NCI-H748 treated with DMSO at 0.1 percent for 48 hours (cell line): ENCODE measurements at places on chromosomes 4 and X.

- no peak for DNase-seq
These were observed 76.9 kb upstream of the RPL34 start for GRCh38 chr4:108543359-108543968.

DNA sequence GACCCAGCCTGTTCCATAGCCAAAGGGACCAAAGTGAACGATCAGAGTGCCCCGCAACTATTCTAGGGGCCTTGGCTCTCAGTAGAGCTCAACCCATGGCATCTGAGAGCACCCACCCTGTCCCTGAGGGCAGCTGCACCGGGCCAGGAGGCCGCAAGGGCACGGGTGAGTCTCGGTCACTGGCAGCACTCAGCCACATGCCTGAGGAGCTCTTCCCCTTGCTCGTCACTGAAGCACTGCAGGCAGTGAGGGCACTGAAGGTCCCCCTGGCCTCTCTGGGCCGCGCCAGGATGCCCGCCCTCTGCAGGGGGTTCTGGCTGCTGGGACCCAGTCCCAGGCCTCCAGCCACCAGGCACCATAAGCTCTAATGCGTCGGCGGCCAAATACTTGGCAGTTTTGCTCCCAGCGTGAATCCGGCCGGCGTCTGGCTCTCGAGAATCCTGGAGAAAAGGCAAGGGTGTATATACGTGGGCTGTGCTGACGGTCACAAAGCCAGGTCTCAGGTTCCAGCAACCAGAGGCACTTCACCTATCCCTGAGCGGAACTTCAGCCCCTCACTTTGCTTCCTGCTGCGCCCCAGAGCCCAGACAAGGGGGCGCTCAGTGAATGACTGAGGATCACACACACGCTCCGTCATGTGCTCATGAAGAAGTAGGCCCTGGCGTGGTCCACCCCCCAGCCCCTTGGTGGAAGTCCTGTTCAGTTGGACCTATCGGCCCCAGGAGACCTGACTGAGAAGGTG lies 13.9 kb downstream of the TNIP2 start:
- no peak for DNase-seq

GRCh38 chrX:42855259-42855658 lies 77.3 kb upstream of the PPP1R2C start:
- no peak for DNase-seq

- DNase-seq: no peak
These were observed 63.5 kb upstream of the ADRA2C start for GRCh38 chr4:3702561-3703221.

- DNase-seq: peak; percentile 40
These were observed at the start of gene SLC9A6 for GRCh38 chrX:135985157-135985972. Gene SLC9A6 (plus strand): TSS chrX:135985435. CDS start chrX:135985659, 224 bp downstream.

- DNase-seq: no peak
These were observed 322.2 kb downstream of the IQCM start for GRCh38 chr4:149493492-149493891.

GRCh38 chrX:19810006-19810774 lies 77.2 kb downstream of the SH3KBP1 start:
- DNase-seq: no peak

- DNase-seq: peak; percentile 45
These were observed 504.9 kb downstream of the RAPGEF2 start for GRCh38 chr4:159607809-159608208.

- no peak for DNase-seq
These were observed 27.1 kb downstream of the IGFBP7 start for GRCh38 chr4:57083090-57083489.

DNA sequence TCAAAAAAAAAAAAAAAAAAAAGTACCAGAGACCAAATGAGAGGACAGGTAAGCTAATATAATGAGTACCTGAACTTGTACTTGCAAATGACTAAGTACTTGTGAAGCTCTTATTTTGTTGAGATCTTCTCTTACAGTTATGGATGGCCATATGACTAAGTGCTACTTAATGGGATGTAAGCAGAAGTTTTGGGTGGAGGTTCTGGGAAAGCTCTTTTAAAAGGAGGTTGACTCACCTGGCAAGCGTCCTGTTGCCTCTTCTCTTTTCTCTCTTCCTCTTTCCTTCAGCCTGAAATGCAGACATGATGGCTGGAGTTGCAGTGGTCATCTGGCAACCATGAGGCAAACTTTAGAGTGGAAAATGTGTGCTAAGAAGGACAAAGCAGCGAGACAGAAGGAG lies 36.9 kb upstream of the MED14 start:
- DNase-seq: no peak

GRCh38 chrX:50565718-50566117 lies 95.1 kb upstream of the DGKK start:
- DNase-seq: no peak

GRCh38 chrX:20796450-20796849 lies 529.7 kb upstream of the RPS6KA3 start:
- no peak for DNase-seq

- DNase-seq: no peak
These were observed 18.3 kb downstream of the BLOC1S4 start for GRCh38 chr4:6734165-6734786.

DNA sequence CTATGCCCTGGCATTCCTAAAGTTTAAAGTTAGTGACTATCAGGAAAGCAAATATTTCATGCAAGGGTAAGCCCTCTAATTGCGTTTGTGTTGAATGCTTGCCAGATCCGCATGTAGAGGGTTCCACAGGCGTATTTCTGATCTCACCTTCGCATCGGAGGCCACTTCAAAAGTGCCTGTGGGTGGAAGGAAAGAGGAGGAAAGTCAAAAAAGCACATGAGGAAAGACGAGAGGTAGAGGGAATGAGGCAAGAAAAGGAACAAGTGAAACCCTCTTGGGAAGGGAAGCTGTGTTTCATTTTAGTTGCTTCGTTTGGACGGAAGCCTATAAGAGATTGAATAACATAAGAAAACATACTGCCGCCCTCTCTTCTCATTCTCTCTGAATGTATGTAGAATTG lies 628.8 kb downstream of the SPRY1 start:
- no peak for DNase-seq

GRCh38 chrX:120781403-120781802 lies 94.3 kb downstream of the CT47B1 start:
- no peak for DNase-seq

- no peak for DNase-seq
These were observed 97.1 kb downstream of the GPR143 start for GRCh38 chrX:9668537-9668936.

DNA sequence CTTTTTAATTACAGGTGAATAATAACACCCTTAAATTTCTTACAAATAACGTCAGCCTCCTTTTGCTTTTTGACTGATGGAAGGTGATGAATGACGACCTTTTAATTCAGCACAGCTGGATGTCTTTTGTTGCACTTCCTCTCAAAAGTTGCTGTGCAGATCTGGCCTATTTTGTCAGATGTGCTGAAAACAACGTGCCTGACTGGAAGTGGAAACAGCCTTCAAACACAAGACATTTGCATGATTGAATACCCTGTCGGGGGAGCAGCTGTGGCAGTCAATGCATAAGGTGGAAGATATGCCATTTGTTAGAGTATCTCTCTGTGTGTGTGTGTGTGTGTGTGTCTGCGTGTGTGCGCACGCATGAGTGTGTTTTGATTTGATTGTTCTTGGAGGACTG lies 579.7 kb downstream of the SPRY1 start:
- peak; percentile 78 for DNase-seq

- DNase-seq: no peak
These were observed 327 bp downstream of the PNPLA4 start for GRCh38 chrX:7926914-7927258.

DNA sequence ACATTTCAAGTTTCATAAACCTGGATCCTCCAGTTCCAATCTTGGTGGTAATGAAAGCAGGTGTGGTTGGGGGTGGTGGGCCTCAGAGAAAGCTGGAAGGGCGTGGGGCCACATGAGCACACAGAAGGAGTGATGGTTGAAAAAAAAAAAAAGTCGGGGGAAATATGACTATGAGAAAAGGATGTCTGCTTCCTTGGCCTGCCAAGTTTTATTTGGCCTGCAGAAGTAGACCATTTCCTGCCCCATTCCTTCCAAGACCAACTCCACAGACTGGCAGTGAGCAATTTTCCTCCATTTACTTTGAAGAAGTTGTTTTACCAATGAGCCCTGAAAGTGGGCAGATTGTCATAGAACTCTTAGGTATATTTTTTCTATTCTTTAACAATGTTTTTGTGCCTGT lies 43.3 kb downstream of the LNX1 start:
- DNase-seq: no peak

- DNase-seq: peak; percentile 0
These were observed 55.6 kb downstream of the CYLC1 start for GRCh38 chrX:83916525-83916924.

GRCh38 chr4:3253808-3254207 lies 4.8 kb downstream of the MSANTD1 start:
- no peak for DNase-seq

- no peak for DNase-seq
These were observed 233.6 kb upstream of the BCOR start for GRCh38 chrX:40331353-40331752.
